ENCODE measurements at places on chromosomes 6 and 20.

GRCh38 chr20:40692240-40693011 is 3.4 kb upstream of the MAFB start:
- DNase-seq, result no peak

GRCh38 chr6:83221889-83222479 is 28.8 kb downstream of the RWDD2A start:
- peak; percentile 40 for DNase-seq

DNA sequence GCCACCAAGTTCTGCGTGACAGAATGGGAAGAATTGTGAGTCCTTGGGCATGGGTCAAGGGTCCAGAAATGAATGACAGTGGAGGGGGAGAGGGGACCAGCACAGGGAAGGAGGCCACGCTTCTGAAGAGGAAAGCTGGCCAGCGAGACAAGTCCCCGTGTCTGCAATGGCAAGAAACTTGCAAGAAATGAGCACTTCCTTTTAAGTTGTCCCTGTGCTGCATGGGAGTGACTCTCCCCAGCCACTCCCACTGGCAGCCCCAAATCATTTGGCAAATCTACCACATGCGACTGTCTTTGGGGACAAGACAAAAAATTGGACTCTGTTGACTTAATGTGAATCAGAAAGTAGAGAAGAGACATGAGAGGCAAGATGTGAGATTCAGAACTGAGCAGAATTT is 242.2 kb upstream of the RREB1 start:
- no peak for DNase-seq

- DNase-seq, result no peak
These were observed 249.2 kb upstream of the PMEPA1 start for GRCh38 chr20:57959018-57959417.

DNA sequence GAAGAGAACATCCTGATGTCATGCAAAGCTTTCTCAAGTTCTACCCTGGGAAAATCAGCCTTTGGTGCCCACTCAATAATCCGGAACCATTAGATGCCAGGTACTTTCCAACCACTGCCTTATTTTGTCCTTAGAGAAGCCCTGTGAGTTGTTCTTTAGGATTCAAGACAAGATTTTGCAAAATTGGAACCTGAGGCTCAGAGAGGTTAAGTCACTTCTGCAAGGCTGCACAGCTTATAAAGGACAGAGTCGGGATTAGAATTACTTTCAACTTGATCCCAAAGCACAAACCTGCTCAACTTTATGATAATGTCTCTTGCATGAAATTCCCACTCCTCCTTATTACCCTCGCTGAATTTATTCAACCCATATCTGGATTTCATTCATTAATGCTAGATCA is 287.2 kb downstream of the PTPRT start:
- DNase-seq, result no peak

DNA sequence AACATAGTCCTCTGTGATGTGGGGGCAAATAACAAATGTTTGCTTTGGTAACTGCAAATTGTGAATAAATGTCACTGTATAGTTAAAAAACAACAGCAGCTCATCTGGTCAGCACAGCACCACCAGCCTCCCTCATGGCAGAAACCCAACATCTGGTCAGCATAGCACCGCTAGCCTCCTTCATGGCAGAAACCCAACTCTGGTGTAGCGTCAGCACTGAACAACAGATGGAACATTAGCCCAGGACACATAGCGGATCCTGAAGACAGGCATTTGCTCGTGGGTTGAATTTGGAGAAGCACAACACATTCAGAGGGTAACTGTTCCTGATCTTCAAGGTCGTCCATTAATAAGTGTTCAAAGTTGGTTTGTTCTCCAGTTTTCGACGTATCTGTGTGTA is 265.9 kb downstream of the DLL1 start:
- no peak for DNase-seq

- DNase-seq, result no peak
These were observed 82.7 kb downstream of the JAG1 start for GRCh38 chr20:10590950-10591671.

DNA sequence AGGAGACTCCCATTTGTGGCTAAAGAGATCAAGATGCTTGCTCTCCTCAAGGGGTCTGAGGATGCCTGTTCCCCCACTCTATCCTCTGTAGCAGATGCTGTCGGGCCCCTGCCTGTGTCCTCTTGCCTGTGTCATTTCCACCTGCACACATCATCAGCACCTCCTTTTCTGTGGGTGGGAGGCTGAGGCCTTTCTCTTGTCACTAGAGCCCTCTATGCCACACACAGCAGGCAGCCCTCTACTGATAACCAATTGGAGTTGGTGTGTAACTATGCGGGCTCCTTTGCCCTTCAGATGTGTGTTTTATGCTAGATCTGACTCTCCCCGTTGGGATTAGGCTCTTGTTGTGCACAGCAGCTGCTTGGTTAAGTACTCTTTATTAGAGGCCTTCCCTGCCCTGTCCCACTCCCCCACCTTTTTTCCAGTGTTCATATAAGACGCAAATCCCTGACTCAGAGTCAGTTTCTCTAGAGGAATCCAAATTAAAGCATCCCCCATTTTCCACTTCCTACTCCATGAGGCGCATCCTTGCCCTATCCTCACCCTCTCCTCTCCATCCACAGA is 7.7 kb downstream of the TREML2 start:
- DNase-seq, result no peak

- no peak for DNase-seq
These were observed 52.5 kb upstream of the COL21A1 start for GRCh38 chr6:56299916-56300315.

GRCh38 chr6:154752022-154752421 is 18.8 kb downstream of the SCAF8 start:
- no peak for DNase-seq

DNA sequence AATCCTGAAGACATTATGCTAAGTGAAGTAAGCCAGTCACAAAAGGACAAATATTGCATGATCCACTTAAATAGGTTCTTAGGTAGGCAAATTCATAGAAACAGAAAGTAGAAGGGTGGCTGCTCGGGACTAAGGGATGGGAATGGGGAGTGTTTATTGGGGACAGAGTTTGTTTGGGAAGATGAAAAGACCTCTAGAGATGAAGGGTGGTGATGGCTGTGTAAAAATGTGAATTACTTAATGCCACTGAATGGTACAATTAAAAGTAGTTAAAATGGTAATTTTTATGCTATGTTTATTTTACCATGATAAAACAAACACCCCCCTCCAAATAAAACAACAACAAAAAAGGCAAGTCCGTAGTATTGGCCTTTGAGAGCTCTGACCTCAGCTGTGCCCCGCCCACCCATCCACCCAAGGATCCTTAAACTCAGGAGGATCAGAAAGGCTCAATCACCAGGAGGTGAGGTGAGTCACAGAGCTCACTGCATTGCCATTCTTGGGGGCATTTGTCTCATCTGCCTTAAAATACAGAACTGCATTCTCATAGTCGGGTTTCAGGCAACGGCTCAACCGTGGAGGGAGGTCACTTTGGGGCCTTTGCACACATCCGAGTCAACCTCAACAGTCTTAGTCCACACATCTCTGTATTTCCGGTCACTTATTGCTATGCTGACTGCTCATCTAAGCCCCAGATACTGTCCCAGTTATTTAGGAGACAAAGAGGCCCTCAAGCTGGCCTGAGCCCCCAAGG is 96.7 kb downstream of the SLC22A23 start:
- no peak for DNase-seq

DNA sequence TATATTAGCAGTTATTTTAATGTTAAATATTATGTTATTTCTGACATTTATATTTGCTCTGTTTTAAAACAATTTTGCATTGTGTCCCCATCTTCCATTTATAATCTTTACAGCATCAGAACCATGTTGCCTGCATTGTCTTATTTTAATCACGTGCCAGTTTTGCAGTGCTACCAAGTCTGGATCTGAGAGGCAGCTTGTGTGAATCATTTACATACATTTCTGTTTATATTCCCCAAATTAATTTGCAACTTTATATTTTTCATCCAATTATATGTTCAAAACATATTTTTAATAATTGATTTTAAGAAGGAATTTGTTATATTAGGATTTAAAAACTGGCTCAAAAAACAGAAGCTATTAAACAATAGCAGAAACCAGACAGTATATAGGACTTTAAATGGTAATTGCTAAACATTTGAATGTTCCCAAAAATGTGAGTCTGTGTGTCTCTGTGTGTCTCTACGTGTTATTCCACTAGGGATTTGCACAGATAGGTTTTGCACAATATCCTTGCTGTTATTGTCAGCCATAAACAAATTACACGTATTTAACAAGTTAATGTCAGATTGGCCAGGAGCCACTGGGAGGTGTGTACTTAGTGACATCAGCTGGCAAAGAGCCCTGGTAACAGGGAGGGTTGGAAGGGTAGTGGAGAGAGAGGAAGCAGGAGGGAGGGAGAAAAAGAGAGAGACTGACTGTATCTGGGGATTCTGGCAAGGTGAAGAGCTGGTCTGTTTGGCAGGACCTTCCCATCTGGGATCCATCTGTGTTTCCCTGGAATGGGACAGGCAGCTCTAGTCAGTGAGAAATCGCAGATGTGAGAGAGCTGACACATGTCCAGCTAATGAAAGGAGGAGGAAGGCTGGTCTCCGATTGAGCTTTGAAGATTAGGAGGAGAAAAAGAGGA is 72.1 kb downstream of the CBFA2T2 start:
- no peak for DNase-seq
